ENCODE measurements at places on chromosomes 5 and 9.

- DNase-seq = no peak
These were observed 29.1 kb downstream of the FOCAD start for GRCh38 chr9:20713172-20713571.

GRCh38 chr5:158010831-158011230, 151.9 kb upstream of the CLINT1 start:
- no peak for DNase-seq

- DNase-seq = no peak
These were observed 840.2 kb upstream of the C9orf72 start for GRCh38 chr9:28413471-28413870.

DNA sequence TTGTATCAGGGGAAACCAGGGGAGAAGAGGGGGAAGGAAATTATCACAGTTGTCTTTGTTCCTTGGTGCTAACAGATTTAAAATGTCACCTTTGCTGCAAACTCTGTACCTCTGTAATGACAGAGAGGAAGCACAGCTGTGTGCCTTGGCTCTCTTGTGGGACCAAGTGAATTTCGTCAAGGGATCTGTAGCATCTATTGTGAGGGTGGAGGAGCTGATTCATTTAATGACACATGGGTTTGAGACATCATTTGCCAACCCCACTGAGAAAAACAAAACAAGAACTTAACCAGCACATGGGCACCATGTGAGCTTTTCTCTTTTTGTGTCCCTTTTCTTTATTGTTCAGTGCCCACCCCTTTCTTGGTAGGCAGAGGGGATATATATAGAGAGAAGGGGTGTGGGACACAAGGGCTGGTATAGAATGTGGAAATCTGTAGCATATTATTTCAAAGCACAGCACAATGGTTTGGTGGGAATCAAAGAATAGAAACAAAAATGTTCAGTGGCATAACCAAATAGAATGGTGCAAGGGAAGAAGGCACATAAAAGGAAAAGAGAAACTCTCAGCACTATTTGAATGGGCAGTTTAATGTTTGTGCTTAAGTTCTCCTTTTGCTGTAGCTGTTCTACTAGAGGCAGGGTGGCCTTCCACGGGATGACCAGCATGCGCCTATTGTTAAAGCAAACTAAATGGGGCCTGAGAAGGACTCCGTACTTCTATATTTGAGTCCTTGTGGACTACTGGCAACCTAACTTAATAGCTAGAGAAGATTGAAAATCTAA, 63.3 kb downstream of the LIX1 start:
- DNase-seq = no peak

DNA sequence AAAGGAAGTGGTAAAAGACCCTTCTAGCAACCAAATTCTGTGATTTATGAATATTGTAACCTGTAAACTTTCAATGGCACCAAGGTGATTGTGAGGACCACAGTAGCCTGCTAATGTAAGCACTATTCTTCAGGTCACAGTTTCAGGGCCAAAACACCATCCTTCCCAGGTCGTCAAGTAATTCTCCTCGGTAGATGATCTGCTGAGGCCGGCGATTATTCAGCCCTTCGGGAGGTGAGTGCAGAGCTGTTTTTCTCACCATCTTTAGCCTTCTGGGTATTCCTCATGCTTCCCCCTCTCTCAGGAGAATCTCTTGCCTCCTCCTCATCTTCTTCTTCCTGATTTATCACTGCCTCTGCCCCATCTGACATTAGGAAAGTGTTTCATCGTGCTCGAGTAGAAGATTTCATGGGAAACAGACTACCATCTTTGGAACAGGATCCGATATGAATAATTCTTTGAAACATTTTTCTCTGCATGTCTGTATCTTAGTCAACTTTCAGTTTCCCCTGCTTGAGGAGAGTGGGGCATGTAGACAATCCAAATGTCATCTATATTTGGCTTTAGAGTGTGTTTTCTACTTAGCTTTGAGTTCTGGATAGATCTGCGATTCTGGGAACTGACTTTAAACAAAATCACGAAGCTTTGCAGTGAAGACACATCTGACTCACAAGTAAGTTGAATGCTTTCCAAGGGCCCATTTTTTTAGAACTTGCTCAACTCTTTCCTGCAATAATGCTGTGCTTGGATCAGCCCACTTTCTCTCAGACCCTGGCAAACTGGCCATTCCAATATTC, 173.9 kb downstream of the AOPEP start:
- DNase-seq = no peak

GRCh38 chr5:81787474-81788242, 36.8 kb upstream of the SSBP2 start:
- no peak for DNase-seq

GRCh38 chr9:36169708-36170107, 520 bp downstream of the CCIN start:
- DNase-seq = no peak

- DNase-seq = no peak
These were observed 4.5 kb upstream of the HMCN2 start for GRCh38 chr9:130260816-130261765.

DNA sequence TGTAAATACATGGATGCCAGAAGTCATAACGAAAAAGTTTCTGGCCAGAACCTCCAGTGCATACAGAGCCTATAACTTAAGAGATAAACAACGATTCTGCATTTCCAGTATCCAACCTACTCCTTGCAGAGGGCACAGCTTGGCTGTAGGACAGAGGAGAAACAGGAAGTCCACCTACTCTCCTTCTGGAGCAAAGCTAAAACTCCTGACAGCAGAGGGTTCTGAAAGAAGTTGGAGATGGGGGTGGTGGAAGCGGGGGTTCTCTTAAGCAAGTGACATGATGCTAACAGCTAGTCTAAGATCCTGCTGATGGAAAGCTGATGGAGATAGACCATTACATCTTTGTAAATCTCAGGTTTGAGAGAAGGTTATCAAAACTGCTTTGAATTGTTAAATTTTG, 35.5 kb upstream of the CTNNAL1 start:
- no peak for DNase-seq

All from T-helper 17 cell (primary cell).